ENCODE measurements at places on chromosomes 4 and X. TPM values are rescaled to one million over a fixed set of nuclear protein-coding genes. Genes with fewer than 3 reads are reported as not detected.
A peak's percentile ranks its signal among the peaks of the same experiment; 100 is the strongest.

DNA sequence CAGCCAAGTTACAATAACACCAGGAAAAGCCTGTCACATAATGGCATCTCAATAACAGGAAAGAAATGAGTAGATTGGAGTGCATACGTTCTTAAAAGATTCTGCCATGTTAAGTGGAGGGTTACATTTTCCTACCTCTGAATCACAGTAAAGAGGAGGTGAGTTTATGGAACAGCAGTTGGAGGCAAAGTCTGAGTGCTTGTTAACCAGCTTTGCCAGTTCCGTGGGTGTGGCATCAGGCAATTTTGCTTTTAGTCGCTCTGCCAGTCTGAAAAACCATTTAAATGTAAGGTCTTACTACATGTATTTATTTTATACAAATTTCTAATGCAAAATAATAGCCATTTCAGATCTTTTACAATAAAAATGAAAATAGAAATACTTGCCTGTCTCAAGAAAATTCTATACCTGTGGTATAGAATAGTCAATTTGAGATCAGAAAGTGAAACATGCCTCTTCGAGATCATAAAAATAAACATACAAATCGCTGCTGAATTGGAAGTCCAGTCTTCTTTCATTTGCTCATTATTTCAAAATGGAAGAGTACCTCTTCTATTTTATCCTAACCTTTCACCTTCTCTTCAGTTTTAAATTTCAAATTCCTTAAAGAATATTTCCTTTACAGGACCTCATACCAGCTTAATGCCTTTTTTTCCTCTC lies 31.4 kb downstream of the GC start:
- no peak for DNase-seq

- DNase-seq = no peak
Observed at GRCh38 chrX:129716507-129716906, 22.3 kb upstream of the XPNPEP2 start.

Gene LRIT3
- 0.15 TPM for total RNA-seq

DNA sequence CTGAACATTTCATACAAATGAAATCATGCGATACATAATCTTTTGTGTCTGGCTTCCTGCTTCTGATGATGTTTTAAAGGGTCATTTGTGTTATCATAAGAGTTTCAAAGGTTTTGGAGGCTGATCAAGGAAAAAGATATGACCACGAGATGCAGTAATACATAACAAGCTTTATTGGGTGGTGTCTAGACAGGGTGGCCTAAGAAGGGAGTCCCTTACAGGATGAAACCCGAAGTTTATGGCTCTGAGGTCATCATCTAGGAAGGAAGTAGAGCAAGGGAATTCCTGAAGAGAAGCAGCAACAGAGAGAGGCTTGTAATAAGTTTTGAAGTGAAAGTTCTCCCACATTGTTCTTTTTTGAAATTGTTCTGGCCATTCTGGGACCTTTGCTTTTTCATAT lies 40.8 kb upstream of the SOD3 start:
- no peak for DNase-seq

DNA sequence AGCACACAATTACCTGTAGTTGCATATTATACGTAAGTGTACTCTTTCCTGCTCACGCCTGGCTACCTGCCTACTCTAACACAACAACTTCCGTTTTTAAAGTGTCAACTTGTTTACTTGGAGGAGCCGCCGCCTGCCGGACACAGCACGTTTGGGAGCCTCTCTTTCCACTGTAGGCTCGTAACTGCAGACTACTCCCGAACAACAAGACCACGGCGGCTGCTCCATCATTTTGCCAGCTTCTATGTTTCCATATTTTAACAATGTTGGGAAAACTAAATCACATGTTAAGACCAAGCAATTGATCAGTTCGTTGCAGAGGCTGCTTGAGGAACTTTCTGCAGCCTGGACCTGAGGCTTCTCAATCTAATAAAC lies 841 bp downstream of the MTNR1A start:
- peak; percentile 39 for DNase-seq

DNA sequence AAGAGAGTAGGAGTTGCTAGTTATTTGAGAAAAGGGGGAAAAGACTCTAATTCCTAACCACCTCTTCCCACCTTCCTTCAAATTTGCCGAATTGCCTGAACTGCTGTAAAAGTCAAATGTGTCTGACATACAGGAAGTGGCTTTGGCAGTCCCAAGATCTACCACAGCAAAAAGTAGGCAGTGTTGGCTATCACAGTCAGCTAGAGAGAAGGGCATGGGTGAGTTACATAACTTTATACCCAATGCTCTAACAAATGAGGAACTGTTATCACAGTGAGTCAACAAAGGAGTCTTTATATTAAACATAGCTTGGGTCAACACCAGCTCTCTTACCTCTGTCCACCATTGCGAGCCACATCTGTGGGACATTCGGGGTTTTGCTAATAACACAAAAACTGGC lies 2.4 kb upstream of the MBNL3 start:
- DNase-seq = no peak

Gene PYURF
- total RNA-seq = 80.5 TPM

DNA sequence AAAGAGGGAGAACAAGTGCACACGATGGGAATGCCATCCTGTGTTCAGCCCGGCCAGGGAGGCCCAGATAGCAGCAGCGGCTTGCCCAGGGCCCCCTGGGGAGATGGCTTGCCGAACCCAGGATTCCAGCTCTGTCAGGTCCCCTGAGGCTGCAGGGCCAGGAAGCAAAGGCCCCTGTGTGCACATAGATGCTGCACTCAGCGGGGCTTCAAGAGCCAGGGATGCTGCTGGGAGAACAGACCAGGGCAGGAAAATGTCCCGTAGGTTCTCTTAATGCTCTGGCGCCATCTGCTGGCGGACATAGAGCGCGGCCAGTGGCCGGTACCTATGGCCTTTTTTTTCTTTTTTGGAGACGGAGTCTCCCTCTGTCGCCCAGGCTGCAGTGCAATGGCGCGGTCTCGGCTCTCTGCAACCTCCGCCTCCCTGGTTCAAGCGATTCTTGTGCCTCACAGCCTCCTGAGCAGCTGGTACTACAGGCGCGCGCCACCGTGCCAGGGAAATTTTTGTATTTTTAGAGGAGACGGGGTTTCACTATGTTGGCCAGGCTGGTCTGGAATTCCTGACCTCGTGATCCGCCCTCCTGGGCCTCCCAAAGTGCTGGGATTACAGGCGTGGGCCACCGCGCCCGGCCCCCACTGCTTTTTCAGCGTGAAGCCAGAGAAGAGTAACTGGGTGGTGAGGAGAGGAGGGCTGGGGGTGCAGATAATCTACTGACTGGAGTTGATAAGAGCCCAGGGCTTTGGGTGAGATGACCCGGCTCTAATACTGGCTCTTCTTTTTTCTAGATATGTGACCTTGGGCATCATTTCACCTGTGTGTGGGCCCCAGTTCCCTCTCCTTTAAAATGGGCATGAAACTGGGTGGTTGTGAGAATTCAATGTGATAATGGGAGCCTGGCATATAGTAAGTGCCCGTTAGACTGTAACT lies 22.5 kb downstream of the MED28 start:
- DNase-seq = peak; percentile 82

Gene TTC29
- total RNA-seq = 0.35 TPM

Gene VCX
- total RNA-seq = not detected

Gene ABLIM2
- total RNA-seq = 5.8 TPM

GRCh38 chr4:78601013-78601412 lies 49.4 kb downstream of the ANXA3 start:
- no peak for DNase-seq

GRCh38 chrX:154751203-154751668 lies 359 bp upstream of the GAB3 start:
- DNase-seq = no peak

DNA sequence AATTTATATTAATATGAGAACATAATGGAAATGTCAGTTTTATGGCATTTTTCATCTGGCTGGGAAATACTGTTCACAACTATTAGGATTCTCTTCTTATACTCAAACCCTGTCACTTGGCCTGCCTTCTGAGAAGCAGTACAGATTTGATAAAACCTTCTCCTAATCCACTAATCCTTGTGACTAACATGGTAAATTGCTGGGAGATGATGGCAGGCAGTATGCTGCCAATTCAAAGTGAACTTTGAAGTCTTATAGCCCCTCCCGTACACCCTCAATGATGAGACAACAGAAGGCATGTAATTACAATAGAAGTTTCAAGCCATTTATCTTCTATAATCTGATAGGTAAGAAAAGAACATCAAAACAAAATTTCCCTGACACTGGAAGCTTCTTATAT lies 36.9 kb downstream of the PAQR3 start:
- DNase-seq = no peak

Gene SPATA4
- total RNA-seq = 0.07 TPM

DNA sequence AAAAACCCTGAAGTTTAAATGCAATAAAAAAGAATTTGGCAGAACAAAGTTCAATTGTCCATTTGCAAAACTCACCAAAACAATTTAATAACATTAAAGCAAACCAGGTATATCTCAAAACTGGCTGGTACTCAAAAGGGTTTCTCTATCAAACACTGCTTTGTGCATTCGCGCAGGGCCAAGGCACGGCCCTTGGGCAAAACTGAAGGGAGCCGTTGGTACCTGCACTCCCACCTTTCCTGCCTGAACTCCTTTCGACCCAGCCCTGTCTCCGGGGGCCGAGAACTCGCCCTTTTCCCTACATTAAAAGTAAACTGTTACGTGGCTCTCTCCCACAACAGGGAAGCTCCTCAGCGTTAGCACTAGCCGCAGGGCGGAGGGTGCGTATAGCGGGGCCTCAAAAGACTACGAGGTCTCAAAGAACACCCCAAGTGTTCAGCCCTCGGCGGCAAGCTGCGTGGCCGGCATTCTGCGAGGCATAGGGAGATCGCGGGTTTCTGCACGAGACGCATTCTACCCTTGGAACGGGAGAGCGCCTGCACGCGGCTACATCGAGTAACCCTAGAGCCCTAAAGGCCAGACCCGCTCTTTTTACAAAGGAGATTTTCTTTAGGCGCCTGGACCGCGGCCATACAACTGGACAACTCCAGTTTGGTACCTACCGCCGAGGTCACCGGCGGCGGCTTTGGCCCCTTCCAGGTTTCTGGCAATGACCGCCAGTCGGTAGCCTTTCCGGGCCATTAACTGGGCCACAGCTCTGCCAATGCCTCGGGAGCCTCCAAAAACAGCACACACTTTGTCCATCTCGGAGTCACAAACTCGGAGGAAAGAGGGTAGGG lies 550 bp downstream of the CBR4 start:
- DNase-seq = peak; percentile 68

DNA sequence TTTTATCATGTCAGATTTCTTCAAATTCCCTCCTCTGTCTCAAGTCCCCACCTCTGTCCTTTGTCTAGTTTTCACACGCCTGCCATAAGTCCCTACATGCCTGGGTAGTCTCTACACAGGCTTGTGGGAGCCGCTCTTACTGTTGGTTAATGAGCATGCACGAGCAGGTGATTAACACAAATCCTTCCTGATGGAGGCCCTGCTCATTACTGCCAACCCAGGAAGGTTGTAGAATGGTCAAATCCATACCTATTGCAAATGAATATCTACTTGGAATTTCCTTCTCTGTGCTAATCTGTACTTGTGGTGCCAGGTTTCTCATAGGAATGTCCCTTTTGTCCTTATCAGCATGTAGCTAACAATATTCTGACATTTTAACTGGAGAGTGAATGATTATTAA lies 208.4 kb upstream of the HDX start:
- DNase-seq = no peak

DNA sequence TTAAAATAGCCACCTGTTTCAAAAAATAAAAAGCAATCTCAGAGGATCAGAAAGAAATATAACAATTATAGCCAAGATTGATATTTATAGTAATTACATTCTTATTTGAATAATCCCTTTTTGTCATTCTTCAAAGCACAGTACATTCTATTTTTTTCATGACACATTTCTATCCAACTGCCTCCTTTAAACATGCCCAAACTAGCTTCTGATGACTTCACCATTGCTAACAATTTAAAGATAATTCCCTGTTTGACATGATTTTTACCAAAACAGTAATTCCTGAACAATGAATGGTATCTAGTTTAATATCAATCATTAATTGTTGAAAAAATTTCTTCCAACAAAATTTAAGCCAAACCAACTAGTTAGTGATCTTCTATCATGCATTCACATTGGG lies 172.4 kb downstream of the SNCA start:
- DNase-seq = no peak

DNA sequence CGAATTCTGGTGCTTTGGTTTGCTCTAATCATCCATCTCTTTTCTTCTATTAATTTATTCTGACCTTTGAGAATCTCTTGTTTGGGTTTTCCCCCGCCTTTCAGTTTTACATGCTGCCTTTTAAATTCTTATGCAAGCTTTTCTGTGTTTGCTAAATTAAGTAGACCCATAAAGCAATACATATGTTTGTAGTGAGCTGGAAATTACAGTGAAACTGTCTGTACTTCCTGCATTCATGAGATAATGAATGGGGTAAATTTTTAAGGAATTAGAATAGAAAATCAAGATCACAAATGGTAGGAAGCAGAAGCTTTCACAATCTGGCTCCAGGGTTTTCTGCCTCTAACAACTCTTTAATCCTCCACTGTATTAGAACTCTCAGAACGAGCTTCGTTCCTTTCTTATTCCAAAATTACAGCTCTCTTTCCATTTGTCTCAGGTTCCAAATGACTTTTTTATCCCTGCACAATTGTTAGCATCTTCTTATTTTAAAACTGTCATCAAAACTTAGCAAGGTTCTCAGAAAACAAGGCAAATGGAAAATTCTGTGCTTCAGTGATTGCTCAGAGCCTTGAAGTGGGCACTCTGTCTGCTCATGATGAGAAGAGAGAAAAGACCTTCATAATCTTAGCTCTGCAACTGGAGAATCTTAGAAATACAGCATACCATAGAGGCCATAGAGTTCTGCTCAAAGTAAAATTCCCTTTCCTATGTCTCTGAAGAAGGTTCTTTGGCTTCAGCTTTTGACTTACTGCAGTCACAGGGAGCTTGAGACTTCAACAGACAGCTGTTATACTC lies 108.2 kb downstream of the EGF start:
- DNase-seq = no peak

Gene IL1RAPL2
- not detected for total RNA-seq

Gene GABRE
- total RNA-seq = 1.5 TPM

Gene FGF5
- total RNA-seq = 0.28 TPM

DNA sequence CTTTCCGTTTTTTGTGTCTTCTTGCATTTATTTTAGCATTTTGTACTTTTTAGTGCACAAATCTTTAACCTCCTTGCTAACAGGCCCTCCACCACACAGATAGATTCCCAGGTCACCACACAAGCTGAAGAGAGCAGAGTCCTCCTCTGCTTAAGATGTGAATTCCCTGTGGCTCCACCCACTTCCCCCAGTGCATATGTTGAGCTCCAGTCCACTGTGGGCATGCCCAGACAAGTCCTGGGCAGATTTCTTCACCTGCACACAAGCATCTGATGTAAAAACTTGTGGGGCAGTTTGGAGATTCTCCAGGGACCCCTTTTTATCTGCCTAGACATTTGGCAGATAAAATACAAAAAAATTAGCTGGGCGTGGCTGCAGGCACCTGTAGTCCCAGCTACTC lies 19.8 kb upstream of the PASD1 start:
- no peak for DNase-seq

Gene SPIN3
- 15.4 TPM for total RNA-seq

GRCh38 chrX:48936429-48937053 lies 17.7 kb upstream of the PIM2 start:
- DNase-seq = no peak

Gene CT45A8
- total RNA-seq = not detected

DNA sequence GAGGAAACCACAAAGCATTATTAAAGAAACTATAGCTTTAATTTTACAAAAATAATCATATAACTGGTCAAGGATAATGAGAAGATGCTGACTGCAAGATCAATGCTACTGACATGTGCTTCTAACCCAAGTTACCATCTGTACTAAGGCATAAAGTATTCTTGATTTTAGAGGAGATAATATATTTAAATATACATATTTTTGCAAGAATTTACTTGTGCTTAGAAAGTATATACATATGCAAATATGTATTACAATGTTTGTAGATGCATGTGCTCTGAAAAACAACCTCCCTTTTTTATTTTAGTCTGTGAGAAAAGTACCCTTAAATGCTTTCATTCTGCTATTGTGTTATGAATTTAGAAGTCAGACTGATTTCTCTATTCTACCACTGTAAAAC lies 740.7 kb upstream of the SLIT2 start:
- no peak for DNase-seq

Data from cardiac muscle cell (in vitro differentiated cells and primary cell).